Pancreas (tissue), 10 donors: ENCODE measurements at places on chromosomes 6 and 20. TPM values are rescaled to one million over a fixed set of nuclear protein-coding genes. Genes with fewer than 3 reads are reported as not detected.

GRCh38 chr6:130204322-130204721, 18.4 kb downstream of the SAMD3 start:
- DNase-seq = no peak

GRCh38 chr20:15692570-15692969, 880.7 kb downstream of the KIF16B start:
- DNase-seq = no peak

DNA sequence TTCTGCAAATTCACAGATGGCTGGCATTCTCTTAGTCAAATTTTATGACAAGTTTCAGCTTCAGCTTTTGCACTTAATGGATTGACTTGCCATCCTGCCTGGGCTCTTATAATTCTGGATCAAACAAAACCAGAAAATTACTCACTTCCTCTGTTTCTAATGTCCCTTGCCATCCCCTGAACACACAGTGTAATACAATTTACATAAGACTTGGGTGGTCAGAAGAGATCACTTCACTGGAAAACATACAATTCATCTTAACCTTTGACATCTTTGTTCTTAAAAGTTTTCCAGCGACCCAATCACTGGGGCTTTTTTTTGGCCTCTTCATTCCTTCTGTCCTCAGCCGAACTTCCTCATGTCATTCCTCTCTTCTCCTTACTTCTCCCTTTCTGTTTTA, 199.0 kb downstream of the ARHGAP18 start:
- no peak for DNase-seq

DNA sequence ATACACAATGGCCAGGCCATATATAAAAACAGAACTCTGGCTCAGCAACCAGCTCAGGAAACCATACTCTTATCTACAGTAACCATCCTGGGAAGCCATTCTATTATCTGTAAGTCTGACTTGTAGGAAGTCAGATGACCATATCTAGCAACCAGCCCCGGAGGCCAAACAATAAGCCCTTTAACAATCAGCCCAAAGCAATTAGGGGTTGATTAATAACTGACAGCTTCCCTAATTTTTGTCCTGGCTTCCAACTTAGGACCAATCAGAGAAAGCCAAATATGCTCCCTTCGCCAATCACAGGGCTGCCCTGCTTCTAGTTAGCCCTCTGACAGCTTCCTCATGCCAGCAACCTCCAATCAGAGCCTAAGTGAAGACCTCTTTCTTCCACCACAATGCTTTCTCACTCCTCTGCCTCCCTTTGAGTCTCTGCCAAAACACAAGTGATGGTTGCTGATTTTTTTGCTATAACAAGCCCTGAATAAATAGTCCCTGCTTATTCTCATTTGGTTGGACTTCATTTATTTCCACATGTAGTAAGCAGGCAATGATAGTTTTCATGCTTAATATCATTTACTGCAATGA, 37.8 kb upstream of the STXBP5 start:
- no peak for DNase-seq

DNA sequence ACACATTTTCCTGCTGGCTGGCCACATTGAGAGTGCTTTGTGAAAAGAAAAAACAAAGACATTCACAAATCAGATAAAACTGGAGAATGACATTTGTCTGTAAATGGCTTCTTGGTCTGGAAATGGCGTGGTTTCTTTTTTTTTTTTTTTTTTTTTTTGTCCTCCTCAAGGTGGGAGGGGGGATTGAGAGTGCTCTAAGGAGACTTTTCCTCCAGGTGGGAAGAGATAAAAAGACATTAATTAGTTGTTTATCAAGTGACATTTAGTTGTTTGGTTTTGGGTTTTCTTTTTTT, 40.4 kb downstream of the GNAS start:
- DNase-seq = no peak

DNA sequence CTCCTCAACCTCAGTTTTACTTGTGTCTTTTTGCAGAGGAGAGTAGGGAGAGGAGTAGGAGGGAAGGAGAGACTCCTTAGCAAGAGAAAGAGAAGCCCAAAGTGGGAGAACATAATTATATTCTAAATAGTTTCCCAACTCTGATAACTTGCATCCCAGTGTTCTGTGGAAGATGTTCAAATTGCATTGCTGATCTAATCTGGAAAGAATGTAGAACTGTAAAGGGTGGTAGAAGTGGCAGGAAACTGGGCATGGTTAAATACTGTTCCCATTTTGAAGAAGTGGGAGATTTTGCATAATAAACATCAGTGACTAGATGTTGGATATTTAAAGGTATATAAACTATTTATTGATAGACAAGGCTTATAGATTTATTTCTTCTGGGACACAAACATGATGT, 42.6 kb upstream of the HMGN3 start:
- DNase-seq = no peak

GRCh38 chr6:149317644-149318571, at the start of gene TAB2:
Gene TAB2, plus strand, starts transcription at chr6:149317712. Its CDS starts 52,286 bp downstream, at chr6:149369998.
- DNase-seq = no peak

DNA sequence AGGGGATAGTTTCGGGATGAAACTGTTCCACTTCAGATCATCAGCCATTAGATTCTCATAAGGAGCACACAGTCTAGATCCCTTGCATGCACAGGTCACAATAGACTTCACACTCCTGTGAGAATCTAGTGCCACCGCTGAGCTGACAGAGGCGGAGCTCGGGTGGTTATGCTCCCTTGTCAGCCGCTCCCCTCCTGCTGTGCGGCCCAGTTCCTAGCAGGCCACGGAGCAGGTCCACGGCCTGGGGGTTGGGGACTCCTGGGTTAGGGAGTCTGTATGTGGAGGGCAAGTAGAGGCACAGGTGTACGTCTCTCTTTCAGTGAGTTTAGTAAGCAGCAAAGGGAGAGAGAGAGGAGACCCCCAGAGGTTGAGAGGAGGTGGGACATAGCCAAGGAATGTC, 30.5 kb upstream of the MDFI start:
- DNase-seq = no peak

GRCh38 chr6:158920311-158920905, 79.6 kb downstream of the RSPH3 start:
- no peak for DNase-seq

DNA sequence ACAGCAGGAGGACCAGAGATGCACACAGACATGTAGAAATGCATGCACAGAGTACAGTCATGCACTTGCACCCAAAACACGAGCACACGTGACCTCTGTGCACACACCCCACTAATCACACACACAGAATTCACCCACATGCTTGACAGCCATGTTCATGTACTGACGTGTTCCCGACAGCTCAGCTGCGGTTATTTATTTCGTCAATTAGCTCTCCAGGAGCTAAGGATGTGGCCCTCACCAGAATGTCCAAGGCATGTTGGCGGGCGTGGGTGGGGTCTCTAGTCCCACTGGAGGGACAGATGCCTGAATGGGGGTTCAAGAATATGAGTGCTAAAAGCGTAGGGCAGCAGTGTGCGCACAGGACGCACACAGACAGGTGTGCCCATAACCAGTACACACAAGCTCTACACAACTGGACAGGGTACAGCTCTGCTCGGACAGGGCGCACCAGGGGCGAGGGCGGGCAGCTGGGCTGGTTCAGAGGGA, 571 bp upstream of the PRPF6 start:
- DNase-seq = no peak

GRCh38 chr6:15232836-15233510, 12.9 kb upstream of the JARID2 start:
- no peak for DNase-seq

DNA sequence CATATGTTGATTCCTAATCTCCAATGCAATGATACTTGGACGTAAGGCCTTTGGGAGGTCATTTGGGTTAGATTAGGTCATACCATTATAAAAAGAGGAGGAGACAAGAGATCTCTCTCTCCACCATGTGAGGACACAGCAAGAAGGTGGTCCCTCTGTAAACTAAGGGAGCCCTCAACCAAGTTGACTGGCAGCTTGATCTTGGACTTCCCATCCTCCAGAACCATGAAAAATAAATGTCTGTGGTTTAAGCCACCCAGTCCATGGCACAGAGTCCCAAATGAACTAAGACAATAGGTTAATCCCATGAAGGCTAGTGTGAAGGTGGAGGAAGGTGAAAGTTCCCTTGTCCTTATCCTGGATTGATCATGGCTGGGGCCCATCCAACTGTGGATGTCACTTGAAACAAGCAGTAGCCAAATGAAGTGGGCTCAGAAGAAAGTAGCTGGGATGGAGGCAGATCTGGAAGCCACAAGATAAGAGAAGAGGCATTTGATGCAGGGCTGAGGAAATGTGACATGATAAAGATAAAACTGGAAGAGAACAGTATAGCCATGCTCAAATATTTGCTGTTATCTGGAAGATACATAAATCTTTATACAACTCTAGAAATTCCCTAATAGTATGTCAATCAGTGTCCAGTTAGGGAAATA, 99.9 kb downstream of the BANF2 start:
- no peak for DNase-seq

- DNase-seq = no peak
Observed at GRCh38 chr6:37053683-37054082, 48.2 kb downstream of the FGD2 start.

- no peak for DNase-seq
Observed at GRCh38 chr6:105300090-105300489, 102.8 kb downstream of the PREP start.

- DNase-seq = no peak
Observed at GRCh38 chr6:14549871-14550270, 432.3 kb downstream of the CD83 start.

- no peak for DNase-seq
Observed at GRCh38 chr6:79812195-79812594, 135.2 kb downstream of the ELOVL4 start.

- no peak for DNase-seq
Observed at GRCh38 chr6:7992002-7992815, 72.0 kb downstream of the BLOC1S5 start.

GRCh38 chr6:136024711-136025110, 173.2 kb downstream of the PDE7B start:
- DNase-seq = no peak

DNA sequence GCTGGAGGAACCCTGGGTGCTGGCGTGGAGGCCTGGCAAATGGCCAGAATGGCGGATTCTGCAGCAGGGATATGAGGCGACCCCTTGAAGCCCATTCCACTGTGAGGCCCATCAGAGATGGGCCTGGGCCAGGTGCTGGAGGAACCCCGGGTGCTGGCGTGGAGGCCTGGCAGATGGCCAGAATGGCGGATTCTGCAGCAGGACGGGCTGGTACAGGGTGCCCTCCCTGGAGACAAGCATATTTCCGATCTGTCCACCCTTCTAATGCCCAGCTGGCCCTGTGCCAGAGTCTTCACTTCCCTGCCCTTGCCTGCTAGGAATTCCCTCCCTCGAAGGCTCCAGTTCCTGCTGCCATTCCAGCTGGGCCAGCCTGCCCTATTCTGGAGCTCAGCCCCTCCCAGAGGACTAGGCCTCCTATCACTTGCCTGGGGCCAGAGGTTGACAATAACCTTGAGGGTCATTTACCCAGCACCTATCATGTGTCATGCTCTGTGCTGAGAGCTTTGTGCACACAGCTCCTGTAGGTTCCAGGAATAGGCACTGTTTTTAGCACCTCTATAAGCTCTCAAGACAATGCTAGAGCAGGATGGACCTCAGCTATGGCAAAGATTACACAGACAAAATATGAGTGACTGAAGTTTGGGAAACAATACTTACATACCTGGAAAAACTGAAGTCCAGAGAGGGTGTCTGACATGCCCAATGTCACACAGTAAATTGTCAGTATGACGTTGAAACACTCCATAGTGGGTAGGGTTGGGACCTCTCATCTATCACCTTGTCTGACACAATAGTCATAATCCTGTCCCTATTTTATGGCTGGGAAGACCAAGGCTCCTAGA, 21.4 kb downstream of the SUN5 start:
- peak; percentile 76 for DNase-seq

DNA sequence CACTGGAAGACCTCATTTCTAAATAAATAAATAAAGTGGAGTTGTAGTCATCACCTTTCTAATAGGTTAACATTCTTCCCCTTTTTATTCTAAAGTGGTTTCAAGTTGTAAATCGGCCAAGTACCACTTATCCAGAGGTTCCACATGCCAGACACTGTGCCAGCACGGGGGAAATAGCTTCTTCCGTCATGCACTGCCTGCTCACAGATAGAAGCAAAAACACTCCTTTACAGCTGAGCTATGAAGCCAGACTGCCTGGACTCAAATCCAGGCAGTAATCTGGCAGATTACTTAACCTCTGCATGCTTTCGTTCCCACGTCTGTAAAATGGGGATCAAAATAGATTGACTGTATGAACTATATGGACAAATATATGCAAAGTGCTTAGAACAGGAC, 17.2 kb upstream of the SCML4 start:
- no peak for DNase-seq

DNA sequence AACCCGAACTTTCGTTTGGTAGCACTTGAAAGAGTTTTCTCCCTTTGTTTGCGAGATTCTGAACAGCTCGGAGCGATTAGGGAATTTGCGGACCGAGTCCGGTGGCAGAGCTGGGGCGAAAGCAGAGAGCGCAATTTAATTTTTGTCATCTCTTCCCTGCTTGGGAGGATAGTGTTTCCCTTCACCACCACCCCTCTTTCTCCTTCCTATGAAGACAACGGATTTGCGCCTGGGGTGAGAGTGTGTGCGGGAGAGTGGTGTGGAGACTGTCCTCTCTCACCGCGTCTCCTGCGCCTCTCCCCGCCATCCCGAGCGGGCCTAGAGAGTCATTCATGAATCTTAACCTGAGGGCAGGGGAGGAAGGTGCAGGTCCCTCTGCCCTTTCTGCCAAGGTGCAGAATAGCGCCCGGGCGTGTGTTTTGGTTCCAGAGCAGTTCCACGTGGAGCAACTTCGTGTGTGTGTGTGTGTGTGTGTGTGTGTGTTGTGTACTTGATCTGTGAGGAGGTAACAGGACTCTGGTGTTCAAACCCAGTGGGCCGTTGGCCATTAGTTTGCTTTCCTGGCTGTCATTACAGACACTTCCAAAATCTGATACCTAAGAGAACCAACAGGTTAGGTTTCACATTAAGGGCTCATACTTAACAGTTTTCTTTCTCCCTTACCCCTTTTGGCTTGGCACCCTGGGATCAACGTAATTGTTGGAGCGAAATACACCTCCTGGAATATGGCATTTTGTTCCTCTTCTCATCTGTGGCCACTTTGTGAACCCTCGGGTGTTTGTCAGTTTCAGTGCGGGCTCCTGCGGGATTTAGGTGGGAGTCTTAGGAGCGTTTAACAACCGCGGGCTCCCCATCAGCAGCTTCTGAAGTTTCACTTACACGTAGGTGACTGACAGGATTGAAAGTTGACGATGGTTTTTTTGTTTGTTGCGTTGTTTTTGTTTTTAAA, 1.8 kb downstream of the EYA4 start:
- DNase-seq = no peak

Gene FGD2
- total RNA-seq = 2.5 TPM

Gene RAET1G
- total RNA-seq = not detected

Gene BHLHE23
- not detected for total RNA-seq

Gene KHDRBS2
- not detected for total RNA-seq

Gene ZBP1
- total RNA-seq = 0.17 TPM

Gene TBXT
- not detected for total RNA-seq

Gene ZC3H12D
- total RNA-seq = 0.64 TPM

Gene CST4
- not detected for total RNA-seq

Gene POM121L2
- not detected for total RNA-seq

Gene PRL
- not detected for total RNA-seq

Gene TOX2
- total RNA-seq = 1.00 TPM

Gene CNR1
- total RNA-seq = 0.76 TPM

Gene JPH2
- total RNA-seq = 0.16 TPM
